ENCODE measurements at places on chromosomes 5 and 9. TPM values are rescaled to one million over a fixed set of nuclear protein-coding genes. Genes with fewer than 3 reads are reported as not detected.

DNA sequence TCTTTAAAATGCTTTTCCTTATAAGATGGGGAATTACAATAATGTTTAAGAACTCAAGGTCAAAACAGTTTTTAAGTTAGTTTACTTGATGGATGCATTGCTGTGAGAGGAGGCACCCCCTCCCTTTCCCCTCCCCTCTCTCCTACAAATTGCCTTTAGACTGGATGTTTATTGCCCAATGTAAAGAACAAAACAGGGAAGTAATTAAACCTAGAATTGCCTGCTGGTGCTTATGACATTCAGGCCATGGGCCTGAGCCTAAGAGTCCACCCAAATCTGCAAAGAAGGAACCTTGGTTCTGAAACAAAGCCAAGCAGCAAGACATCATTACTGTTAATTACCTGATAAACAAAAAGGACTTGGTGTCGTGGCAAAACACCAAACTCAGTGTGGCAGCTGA is 630.3 kb downstream of the ISL1 start:
- no peak for DNase-seq

GRCh38 chr9:89544279-89544661 is 46.4 kb upstream of the SEMA4D start:
- DNase-seq: no peak

DNA sequence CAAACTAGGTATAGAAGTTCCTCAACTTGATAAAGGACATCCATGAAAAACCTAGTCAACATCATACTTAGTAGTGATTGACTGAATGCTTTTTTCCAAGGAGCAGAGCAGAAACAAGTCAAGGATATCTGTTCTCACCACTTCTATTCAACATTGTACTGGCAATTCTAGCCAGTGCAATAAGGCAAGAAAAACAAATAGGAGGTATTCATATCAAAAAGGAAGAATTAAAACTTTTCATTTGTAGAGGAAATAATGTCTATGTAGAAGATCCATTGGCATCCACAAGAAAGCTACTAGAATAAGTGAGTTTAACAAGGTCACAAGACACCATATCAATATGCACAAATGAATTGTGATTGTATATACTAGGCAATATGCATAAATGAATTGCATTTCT is 28.2 kb upstream of the ORM1 start:
- no peak for DNase-seq

IFNA13 gene
- total RNA-seq: not detected

GRCh38 chr5:32445831-32446614 is 1.5 kb upstream of the ZFR start:
- DNase-seq: peak; percentile 7

PCDHB3 gene
- total RNA-seq: 1.3 TPM

- DNase-seq: no peak
These were observed 31.6 kb upstream of the ENHO start for GRCh38 chr9:34554211-34555001.

CNTFR gene
- total RNA-seq: 16.8 TPM

DNA sequence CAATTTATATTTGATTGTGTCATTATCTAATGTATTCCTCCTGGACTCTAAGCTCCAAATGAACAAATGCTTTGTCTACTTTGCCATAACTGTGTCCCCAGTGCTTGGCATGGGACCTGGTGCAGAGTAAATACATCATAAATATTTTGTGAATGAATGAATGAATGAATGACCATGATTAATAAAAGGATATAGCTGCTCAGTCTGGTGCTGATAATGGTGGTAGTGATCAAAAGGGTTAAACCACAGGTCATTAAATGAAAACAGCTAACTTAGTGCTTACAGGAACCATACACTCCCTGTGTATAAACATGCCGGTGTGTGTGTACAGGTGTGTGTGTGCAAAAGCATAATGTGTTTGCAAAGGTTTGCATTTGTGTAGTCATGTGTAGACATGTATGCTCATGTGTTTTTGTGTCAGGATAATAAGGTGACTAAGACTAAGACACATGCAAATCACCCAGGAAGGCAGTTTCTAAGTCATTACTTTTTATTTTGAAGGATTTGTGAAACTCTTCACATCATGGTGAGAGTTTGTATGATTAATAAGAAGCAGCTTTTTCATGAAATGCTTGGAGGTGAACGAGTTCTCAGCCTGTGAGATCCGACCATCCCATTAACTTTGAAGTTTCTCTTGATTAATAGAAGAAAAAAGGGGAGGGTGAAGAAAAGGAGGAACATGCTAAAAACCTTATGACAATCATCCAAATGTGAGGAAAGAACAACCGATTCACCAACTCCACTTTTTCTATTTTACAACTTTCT is 24.6 kb downstream of the SPARC start:
- no peak for DNase-seq

PITX1 gene
- not detected for total RNA-seq

- no peak for DNase-seq
These were observed 45.8 kb downstream of the ARHGEF37 start for GRCh38 chr5:149627070-149627469.

FST gene
- total RNA-seq: 0.99 TPM

GRCh38 chr9:134365791-134366222 is 39.6 kb downstream of the RXRA start:
- DNase-seq: no peak

IFNA1 gene
- not detected for total RNA-seq

HTR4 gene
- not detected for total RNA-seq

GRCh38 chr5:174844971-174845370 is 120.6 kb downstream of the MSX2 start:
- no peak for DNase-seq

TAF11L10 gene
- total RNA-seq: not detected

DNA sequence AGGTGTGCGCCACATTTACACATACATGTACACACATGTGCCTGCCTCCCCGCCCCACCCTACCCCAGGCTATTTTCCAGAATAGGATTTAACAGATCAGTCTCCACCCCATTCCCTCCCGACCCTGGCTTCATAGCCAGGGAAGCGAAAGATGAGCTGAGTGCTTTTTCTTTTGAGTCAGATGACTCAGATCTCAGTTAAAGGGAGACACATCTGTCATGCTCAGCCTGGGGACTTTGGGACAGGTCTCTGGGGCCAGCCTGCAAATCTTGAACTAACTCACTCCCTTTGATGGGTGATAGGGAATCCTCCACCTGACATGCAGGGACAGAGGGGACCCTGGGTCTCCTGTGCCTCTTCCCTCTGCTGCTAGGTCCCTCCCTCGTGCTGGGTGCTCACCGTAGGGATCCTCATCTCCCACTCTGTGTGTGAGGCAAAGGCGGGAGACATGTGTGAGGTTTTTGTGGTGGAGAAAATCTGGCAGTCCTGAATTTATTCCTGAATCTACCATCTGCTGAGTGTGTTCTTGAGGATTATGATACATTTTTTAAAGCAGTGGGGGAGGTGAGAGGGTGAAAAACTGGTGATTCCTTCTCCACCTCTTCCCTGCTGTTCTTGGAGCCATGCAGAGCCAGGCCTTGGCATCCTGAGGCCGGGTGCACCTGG is 37.7 kb downstream of the NEUROG1 start:
- no peak for DNase-seq

WWC1 gene
- 40.0 TPM for total RNA-seq

GRCh38 chr5:137580030-137580429 is 80.9 kb upstream of the SPOCK1 start:
- no peak for DNase-seq

OTP gene
- total RNA-seq: not detected

DNA sequence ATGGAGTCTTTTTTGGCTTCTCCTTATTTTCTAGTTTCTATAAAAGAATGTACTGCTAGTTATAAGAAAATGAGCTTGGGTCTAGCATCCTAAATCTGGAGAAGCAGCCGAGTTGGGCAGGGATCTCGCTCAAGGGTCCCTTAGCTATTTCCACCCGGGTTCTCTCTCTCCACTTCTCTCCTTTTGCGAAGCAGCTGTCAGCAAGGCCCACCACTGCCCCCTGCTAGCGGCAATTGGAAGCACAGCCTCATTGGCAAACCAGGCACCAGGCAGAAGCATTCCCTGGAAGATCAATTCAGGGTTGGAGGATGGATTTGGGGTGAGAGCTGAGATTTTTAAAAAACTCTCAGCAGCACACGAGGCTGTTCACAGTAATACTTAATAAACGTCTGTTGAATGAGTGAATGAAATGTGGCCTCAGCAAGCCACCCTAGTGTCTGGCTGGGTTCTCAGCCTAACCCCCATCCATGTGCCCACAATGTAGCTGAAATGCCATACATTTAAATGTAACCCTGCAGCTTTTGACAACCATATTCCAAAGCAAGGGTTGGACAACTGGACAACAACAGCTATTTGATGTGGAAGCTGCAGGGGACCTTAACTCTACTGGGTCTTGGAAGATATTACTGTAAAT is 34.6 kb upstream of the TNIP1 start:
- DNase-seq: peak; percentile 87

DNA sequence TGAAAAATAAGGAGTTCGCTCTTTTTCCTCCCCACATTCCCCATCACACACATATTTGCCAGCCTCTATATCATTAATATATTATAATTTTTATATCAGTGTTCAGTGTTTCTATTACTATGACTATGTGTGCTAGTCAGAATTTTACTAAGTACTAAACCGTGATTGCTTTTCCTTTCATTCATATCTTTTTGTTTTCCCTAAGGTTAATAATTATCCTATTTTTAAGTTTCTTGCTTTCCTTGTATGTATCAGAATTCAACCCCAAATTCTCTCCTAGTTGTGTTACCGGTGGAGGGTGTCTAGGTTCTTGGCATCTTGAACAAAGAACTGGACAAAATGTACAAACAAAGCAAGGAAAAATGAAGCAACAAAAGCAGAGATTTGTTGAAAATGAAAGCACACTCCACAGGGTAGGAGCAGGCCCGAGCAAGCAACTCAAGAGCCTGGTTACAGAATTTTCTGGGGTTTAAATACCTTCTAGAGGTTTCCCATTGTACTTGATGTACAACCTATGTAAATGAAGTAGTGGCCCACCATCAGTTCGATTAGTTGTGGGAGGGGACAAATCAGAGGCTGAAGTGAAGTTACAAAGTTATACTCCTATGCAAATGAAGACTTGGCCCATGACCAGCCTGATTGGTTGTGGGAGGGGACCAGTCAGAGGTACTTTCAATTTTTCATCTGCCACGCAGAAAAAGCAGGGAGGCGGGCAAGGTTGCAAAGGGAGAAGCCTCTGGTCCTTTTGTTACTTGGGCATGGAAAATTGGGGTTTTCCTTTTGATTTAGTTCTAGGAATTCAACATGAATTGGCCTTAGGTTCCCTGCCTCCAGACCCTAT is 43.8 kb downstream of the KIAA1191 start:
- no peak for DNase-seq

IL4 gene
- total RNA-seq: not detected

DNA sequence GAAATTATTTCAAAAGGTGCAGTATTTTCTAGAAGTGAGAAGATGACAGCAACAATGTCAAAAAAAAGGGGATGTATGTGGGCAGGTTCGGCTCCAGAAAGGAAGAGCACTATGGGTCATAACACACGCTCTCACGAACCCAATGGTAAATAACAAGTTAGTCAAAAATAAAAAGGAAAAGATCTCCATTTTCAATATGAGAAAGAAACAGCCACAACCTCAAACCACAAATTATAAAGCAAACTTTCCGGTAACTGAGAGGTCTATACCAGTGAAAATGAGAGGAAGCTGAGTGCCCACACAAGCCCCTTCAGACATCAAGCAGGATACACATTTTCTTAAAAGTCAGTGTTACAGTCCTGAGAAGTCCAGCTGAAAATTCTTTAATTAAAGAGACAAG is 398.5 kb upstream of the RPS23 start:
- DNase-seq: no peak

GRCh38 chr5:6541256-6542013 is 91.4 kb downstream of the NSUN2 start:
- no peak for DNase-seq

GRCh38 chr5:57665146-57665936 is 182.7 kb upstream of the ACTBL2 start:
- no peak for DNase-seq

DNA sequence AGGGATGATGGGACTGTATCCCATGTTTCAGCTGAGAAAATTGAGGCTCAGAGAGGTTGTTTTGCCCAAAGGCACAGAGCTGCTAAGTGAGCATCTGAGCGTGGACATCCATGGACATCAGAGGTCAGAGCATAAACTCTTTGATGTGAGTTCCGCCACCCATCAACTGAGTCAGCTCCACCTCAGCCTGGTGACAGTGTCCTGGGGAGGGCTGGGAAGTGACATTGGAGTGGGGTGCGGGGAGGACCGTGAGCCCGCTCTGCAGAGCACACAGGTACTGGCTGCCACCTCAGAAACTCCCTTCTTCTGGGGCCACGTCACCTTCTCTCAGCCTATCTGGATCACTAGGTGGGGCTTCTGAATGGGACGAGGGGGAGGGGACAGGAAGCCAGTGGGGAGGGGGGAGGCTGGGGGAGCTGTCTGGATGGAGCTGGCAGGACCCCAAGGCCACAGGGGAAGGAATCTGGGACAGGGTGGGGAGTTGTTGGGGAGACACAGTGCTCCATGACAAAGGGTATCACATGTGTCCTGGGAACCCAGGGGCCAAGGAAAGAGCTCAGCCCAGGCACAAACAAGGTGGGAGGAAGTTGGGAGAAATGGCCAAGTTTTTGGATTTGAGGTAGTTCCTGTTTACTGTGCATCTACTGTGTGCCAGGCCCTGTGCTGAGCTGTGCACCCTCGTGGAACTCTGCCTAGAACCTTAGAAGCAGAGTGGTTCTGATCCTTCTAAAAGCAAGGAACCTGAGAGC is 2.5 kb downstream of the LAMC3 start:
- DNase-seq: no peak

FBXL7 gene
- total RNA-seq: 4.0 TPM

TAS2R1 gene
- not detected for total RNA-seq

ENG gene
- 20.2 TPM for total RNA-seq

GRCh38 chr9:81490605-81491331 is 198.6 kb downstream of the TLE1 start:
- no peak for DNase-seq

- DNase-seq: no peak
These were observed 271.0 kb downstream of the DNAH5 start for GRCh38 chr5:13673511-13673910.

DNA sequence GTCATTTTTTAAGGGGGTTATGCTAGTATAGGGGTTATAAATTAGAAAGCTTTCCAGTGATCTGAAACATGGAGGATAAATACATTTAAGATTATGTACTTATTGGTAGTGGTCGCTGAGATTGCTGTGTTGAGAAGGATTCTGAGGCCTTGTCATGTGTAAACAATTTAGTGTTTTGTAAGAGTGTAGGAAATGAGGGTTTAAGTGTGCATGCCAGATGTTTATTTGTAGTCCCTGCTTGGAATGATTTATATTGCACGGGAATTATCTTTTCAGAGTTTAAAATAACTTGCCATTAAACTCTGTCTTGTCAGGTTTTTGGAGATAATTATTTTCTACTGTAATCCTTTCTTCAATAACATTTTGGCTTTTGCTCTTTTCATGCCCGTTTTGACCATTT is 19.4 kb downstream of the ZNF618 start:
- DNase-seq: no peak

SLC6A19 gene
- 1.3 TPM for total RNA-seq

ARID3C gene
- not detected for total RNA-seq

- no peak for DNase-seq
These were observed 50.4 kb upstream of the ZNF354A start for GRCh38 chr5:178780581-178781498.

- no peak for DNase-seq
These were observed 37.4 kb downstream of the CCDC125 start for GRCh38 chr5:69295088-69295754.
